Epithelial cell of prostate (primary cell): ENCODE measurements at places on chromosomes 2 and 18.

DNA sequence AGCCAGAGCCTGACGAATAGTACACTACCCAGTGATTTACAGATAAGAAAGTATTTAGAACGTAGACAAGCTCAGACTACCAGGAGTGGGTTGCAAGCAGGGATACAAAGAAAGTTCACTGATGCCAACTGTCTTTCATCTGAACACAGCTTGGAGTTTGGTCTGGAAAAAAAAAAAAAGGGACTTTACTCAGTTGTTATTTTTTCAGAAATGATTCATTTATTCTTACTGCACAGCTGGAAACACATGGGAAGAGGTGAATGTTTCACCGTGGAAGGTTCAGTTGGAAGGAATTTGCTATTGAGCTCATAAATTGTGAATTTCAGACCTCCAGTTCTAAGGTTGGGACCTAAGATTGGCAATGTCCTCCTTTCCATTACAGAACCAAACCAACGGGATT lies 259.7 kb downstream of the ETAA1 start:
- no peak for DNase-seq

DNA sequence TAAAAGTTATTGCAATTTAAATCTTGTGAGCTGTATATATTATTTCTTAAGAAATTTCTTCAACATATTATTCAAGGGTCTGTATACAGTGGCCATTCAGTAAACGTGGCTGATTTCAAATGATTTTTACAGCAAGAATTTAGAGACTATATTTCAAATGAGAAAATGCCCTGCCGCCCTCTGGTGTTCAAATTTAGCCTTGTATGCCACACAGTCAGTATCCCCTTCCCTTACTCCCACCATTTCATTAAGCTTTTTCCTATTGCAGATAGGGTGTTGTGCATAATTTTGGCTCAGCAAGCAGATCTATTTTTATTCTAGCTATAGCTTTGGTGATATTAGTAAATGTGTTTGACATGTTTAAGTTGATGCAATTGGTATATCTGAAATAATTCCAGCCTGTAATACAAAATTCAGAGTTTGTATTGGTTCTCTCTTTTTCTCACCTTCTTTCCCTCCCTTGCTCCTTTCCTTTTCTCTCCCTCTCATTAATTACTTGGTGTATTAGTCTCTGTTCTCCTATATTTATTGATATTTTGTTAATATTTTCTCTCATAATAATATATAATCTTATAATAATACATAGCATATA lies 22.8 kb upstream of the SCN7A start:
- no peak for DNase-seq

DNA sequence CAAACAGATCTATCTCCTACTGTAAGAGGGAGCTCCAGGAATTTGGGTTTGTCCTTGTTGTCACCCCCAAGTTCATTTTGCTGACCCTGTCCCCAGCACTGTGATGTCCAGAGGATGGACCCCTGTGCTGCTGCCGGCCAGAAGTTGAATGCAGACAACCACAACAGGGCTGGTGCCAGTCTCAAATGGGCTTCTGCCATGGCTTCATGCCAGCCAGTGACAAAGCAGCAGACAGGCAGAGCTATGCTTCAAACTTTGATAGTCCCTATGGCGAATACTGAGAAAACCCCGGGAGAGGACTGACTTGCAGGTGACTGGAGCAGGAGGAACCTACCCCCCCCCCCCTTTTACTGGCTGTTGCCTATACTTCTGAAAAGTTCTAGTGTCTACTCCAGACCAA lies 3.2 kb downstream of the SMAD7 start:
- DNase-seq: no peak

DNA sequence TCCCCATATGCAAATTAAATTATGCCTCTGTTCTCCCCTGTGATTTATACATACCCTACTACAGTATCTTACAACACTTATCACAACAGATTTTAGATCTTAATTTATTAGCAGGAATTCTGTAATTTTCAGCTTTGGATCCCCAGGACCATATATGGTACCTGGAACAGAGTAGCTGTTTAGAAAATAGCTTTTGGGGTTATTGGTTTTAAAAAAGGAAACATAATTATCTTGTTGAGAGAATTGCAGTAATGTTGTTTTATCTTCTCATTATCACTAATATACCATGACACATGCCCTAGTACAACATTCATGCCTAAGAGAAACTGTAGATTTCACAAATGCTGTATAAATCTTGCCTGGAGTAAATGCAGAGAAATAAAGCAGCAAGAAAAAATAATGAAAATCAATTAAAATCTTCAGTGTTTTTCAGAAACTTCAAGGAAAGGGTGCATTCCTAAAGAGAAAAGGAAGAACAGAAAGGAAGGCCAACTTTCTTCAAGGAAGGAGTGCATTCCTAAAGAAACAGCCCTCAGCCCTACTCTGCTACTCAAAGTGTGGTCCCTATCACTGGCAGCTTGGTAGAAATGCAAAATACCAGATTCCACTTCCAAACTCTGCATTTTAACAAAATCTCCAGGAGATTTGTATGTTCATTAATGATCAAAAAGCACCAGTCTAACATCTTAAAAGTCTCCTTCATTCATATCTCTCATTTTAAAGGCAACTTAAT lies 37.1 kb upstream of the CSRNP3 start:
- no peak for DNase-seq

- DNase-seq: no peak
Observed at GRCh38 chr2:145874466-145874865, 1354.5 kb upstream of the ZEB2 start.

GRCh38 chr2:178484245-178485041 lies 4.2 kb downstream of the PLEKHA3 start:
- no peak for DNase-seq

DNA sequence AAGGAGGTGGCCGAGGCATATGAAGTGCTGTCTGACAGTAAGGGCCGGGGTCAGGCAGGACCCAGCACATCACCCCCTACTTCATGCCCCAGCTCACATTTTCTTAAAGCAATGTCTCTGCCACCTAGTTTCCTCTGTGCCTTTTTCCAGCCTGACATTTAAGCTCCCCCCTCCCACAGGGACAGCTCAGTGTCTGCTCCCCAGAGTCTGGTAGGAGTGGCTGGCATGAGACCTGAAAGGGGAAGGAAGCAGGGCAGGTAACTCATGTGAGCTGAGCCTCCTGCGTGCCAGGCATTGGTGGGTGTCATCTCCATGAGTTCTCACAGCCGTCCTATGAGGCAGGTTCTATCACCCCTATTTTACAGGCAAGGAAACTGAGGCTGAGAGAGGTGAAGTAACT lies 1.5 kb downstream of the DNAJB2 start:
- no peak for DNase-seq

GRCh38 chr2:69581774-69582581 lies 61.6 kb downstream of the AAK1 start:
- no peak for DNase-seq

DNA sequence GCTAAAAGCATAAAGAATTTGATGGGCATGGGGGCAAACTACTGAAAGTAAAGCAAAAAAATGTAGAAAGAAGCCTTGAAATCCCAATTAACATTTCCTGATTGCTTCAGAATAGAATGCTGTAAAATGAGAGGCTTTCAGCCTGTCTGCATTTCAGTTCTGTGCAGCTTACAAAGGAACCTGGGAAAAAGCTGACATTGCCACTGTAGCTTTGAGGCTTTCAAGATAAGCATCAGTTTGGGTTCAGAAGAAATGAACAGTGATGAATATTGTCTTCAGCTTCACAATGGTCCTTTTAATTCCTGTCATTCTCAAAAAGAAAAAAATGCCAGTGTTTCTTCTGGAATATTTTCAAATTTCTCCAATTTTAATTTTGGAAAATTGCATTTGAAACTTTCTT lies 242.7 kb downstream of the LRRTM1 start:
- DNase-seq: no peak

GRCh38 chr2:39220136-39220535 lies 23.6 kb downstream of the CDKL4 start:
- no peak for DNase-seq

DNA sequence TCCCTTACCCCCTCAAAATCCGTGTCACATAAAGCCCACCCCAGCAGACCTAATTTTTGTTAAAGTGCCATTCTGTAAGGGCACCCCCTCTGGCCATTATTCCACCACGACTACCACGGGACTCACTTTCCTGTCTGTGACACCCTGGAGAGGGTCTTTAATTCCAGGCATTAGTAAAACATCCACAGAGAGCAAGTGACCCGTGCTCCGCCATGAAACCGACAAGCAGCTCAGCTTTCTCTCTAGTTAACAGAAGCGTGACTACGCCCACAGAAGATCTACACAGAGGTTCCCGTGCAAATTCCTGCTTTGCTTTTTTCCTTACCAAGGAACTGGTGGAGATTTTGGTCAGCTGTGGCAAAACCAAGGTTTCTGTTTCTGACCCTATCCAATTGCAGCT lies 4.4 kb downstream of the SIGLEC15 start:
- no peak for DNase-seq

- no peak for DNase-seq
Observed at GRCh38 chr2:44450806-44451205, 89.1 kb downstream of the CAMKMT start.

- no peak for DNase-seq
Observed at GRCh38 chr2:203637471-203638167, 68.8 kb upstream of the CD28 start.
